ENCODE measurements at places on chromosomes 12 and 14. TPM values are rescaled to one million over a fixed set of nuclear protein-coding genes. Genes with fewer than 3 reads are reported as not detected.

DNA sequence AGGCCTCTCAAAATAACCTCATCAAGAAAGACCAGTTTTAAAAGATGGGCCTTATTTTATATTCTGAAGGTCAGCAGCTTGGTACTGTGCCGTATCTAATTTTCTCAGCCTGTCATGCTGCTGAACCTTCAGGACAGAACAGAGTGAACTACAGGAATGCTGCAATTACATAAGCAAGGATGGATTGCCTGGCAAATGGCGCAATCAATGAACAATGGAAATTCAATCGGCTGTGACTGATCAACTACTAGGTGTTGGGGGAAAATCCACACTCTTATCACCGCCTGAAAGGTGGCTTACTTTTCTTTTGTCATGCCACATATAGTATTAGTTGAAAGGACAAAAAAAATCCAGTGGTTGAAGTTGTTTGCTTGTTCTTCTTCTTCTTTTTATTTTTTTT lies 8.5 kb downstream of the ACSS3 start:
- no peak overlapping the region for H3K4me3 ChIP-seq
- H3K27ac ChIP-seq = peak overlapping the region; percentile 70
- H3K4me1 ChIP-seq = peaks cover 14% of the 10 kb centered on the region
- no peaks in the 10 kb centered on the region for H3K27me3 ChIP-seq

DNA sequence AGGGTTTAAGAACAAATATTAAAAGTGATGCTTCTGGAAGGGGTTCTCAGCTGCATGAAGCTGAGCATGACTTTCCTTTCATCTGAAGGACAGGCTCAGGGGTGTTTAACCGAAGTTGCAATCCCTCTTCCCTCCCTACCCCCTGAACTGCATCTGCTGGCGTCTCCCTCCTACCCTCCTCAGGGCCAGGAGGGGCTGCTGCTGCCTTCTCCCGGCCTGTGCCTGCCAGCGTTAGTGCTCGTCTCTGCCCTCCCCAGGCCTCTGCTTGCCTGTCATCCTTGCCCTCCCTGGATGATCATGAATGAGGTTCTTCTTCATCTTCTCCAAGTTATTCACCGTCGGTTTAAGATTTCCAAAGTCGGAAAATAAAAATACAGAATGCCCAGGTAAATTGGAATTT lies 12.2 kb downstream of the SMOC1 start:
- H3K4me1 ChIP-seq = peaks cover 8% of the 10 kb centered on the region
- DNase-seq = no peak
- no peak overlapping the region for H3K27ac ChIP-seq

DNA sequence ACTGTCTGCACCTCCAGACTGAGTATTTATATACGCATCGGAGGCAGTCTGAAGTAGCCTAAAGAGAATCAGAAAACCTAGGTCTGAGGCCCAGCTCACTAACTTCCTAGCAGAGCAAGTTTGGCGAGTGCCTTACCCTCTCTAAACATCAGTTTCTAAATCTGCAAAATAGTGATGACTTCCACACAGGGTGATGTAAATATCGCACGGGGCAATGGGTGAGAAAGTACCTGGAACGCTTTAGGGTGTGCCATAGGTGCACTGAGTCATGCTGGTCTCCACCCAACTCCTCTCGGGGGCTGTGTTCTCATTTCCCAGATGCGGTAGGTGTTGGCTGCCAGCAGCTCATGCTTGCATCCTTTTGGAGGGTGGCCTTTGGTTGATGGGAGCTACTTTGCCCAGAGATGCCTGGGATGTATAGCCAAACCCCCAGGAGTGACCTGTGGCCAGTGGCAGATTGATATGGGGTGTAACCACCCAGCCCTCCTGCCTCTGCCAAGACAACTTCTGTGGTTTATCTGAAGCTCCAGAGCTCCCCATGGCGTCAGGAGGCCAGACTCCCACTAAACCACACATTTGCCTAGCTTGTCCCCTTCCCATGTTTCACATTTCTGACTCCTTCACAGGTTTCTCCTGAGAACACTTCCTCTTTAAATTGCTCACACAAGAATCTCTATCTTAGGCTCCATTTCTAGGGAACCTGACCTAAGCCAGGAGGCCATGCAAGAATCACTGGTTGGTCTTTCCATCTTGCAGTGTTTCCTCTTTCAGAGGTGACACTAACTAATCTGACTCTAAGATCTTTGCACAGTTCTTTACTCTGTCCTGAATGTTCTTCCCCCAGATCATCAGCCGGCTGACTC lies 62.0 kb upstream of the TUNAR start:
- H3K27ac ChIP-seq = no peak overlapping the region
- no peak for DNase-seq
- peaks cover 7% of the 10 kb centered on the region for H3K27me3 ChIP-seq

DNA sequence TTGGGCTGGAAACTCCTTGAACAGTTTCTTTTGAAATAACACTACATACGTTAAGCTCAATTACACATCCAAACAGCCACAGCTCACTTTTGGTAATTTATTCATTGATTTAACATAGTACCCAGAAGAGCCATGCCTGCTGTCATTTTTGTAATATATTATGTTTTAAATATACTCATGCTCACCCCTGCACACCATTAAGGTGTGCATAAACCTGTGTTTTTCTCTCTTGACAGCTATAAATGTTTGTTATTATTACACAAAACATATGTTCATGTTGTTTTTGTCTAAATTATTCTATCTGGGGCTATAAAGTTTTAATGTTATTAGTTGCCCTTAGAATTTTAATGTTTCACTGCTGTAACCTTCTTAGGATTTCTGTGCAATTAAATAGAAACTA lies 296.1 kb downstream of the AKAP6 start:
- no peak overlapping the region for H3K27ac ChIP-seq
- peaks cover 13% of the 10 kb centered on the region for H3K4me1 ChIP-seq
- no peaks in the 10 kb centered on the region for H3K36me3 ChIP-seq
- no peak for DNase-seq

DNA sequence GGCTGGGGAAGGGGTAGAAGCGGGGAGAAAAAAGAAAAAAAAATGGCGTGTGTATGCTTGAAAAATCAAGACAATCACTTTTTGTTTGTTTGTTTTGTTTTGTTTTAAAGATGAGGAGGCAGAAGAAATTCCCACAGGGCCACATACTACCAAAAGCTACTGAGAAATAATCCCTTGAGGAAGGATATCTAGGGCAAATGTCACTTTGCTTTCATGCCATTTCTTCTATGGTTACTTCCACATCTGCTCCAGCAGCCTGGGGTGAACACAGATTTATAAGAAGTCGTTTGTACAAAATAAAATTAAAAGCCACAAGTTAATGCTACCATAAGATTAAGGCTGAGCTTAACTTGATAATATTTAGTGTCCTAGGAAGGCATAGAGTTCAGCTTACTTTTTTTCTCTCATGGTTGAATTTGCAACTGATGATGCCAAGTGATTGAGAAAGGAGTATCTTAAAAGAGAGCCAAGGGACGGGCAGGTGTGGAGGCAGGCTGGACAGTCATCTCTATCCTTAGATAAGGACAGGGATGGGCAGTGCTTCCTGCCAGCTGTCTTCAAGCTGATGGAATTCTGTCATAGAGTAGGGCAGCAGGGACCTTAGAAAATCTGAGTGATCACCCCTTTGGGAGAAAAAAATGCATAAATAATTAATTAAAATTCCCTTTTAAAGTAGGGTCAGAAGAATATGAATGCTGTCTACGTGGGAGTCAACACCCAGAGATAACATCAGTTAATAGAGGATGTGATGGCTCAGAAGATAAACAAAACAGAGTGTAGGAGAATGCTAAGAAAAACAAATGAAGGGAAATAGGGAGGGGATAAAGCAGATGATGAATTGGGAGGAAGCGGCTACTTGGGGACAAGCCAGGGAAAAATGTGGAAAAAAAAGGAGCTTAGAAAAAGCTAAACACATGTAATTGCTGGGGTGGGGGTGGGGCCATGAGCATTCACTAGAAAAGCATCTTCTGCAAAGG lies 57.1 kb downstream of the DYRK2 start:
- H3K27me3 ChIP-seq = no peaks in the 10 kb centered on the region
- no peak overlapping the region for H3K4me3 ChIP-seq
- peak; percentile 75 for DNase-seq
- peaks cover 20% of the 10 kb centered on the region for H3K4me1 ChIP-seq

Gene EPYC
- not detected for total RNA-seq

Gene KRT82
- total RNA-seq = not detected

Gene PPP1R1A
- total RNA-seq = 209 TPM

Gene DERA
- total RNA-seq = 29.2 TPM
